Iris pigment epithelial cell (primary cell): ENCODE measurements at places on chromosomes 3 and 15.
A peak's percentile ranks its signal among the peaks of the same experiment; 100 is the strongest.

DNA sequence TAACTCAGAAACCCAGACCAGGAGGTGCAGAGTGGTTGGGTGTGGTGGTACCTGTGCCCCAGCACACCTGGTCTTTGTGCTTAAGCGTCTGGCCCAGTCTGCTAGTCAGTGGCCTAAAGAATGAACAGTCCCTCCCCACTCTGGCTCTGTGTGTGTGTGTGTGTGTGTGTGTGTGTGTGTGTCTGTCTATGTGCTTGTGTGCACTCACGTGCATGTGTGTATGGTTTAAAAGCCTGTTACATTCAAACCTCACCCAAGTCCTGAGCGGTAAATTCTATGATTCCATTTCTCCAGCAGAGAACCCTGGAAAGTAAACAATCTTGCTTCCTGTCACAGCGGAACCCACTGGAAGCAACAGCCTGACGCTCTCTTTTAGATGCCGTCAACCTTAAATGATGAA lies 34.2 kb downstream of the EDEM1 start:
- no peak for DNase-seq

- DNase-seq, result peak; percentile 15
Observed at GRCh38 chr3:9732080-9732739, 675 bp downstream of the BRPF1 start.

- no peak for DNase-seq
Observed at GRCh38 chr3:17340261-17340660, 402.2 kb downstream of the TBC1D5 start.

DNA sequence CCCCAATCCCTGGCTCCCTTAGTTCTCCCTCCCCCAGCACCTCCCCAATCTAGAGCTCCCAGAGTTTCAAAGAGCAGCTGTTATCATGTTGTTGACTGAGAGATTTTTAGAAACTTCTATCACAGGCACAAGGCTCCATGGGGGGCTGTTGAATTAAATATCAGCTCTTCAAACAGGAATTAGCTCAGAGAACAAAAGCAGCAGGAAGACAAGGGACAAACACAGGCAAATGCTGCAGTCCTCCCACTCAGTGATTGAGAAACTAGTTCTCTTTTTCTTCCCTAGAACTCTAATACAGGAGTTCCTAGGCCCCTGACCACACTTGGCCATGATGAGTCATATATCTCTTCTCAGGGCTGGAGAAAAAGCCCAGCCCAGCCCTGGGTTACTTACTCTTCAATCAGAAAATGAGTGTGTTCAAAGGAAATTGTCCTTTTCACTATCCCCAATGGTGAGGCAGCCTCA lies 262.1 kb downstream of the IGSF11 start:
- DNase-seq, result peak; percentile 14

- peak; percentile 30 for DNase-seq
Observed at GRCh38 chr3:166455744-166456143, 618.5 kb upstream of the BCHE start.

DNA sequence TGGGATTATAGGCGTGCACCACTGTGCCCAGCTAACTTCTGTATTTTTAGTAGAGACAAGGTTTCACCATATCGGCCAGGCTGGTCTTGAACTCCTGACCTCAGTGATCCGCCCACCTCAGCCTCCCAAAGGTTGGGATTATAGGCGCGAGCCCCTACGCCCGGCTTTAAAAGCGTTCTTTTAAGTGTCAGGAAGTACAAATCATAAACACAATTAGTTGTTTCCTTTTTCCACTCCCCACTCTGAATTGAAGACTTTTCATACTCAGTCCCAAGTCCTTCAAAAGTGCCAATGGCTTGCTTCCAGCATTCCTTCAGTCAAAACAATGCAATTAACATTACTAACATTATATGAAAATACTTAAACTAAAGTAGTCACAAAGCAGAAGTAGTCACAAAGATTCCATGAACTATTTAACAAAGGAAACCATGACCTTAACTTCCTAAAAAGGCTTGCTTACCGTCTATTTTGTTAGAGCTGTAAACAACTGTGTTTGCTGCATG lies 8.1 kb downstream of the WDR82 start:
- DNase-seq, result no peak

DNA sequence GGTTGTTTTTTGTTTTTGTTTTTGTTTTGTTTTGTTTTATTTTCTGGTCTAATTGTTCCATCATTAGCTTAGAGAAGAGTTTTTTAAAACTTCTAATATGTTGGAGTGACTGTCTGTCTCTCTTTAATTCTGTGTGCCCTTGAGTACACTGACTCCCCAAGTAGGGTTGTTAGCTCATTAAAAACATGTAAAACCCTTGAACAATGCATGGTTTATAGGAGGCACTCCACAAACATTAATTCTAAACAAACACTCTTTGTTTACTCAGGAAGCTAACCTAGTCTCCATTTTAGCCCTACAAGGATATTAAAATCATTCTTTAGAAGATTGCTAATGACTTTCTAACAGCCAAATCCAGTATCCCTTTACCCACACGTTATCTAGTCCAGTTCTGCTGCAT lies 100.5 kb downstream of the CGGBP1 start:
- DNase-seq, result no peak

- DNase-seq, result peak; percentile 52
Observed at GRCh38 chr15:60389261-60390077, 8.3 kb downstream of the ANXA2 start.

GRCh38 chr15:89836267-89837133 lies 21.8 kb upstream of the ANPEP start:
- DNase-seq, result peak; percentile 95

- DNase-seq, result no peak
Observed at GRCh38 chr3:49410066-49410845, 1.5 kb downstream of the RHOA start.

DNA sequence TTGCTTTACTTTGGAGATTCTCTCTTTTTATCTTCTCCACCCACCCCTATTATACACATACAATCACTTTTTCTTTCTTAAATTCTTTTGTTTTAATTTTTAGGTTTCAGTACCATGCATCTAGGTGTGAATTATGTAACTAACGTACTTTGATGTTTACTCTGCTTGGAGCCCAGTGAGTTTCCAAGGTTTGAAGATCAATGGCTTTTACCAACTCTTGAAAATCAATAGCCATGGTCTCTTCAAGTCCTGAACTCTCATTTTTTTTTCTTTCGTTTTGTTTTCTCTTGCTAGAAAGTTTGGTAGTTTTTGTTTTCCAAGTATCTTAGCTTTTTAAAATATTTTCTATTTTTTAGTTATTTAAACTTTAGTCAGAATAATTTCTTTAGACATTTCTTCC lies 417.2 kb downstream of the ZBBX start:
- no peak for DNase-seq

GRCh38 chr3:51622868-51623267 lies 48.2 kb upstream of the TEX264 start:
- DNase-seq, result peak; percentile 54

DNA sequence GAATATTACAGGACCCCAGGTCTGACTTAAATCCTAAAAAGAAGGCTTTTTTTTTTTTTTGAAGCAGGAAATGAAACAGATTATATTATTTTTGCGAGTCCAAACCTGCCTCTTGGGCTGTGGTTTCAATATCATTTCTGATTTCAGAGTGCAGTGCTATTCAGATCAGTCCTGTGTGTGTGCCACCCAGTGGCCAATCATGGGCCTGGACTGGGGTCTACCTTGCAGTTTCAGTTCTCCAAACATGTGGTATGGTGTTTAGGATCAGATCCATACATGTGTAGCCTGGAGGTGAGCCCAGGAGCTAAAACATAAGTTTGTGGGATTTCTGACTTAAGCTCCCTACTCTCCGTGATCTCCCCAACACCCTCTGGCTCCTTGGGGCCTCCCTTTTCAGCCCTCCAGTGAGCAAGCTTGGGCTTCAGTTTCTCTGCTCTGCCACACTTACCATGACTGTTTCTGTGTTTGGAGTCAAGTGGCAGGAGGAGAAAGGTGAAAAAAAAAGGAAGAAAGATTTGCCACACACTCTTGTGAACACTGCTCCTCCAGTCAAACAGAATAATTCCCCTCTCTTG lies 12.1 kb upstream of the THSD4 start:
- peak; percentile 77 for DNase-seq

DNA sequence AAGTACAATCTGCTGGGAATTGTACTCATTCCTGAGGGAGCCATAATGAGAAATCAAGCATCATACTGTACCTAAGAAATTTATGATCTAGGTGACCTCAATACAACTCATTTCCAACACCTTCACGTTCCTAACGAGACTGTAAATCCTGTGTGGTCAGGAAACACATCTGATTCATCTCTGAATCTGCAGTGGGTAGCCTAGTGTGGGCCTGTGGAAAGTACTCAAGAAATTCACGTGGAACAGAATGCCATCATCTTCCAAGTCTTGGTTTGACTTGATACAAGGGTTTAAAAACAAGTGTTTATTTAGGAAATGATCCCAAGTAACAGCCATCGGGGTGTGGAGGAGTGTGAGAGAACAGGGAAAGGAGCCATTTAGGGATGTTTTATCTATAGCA lies 568.9 kb downstream of the EDEM1 start:
- DNase-seq, result no peak

DNA sequence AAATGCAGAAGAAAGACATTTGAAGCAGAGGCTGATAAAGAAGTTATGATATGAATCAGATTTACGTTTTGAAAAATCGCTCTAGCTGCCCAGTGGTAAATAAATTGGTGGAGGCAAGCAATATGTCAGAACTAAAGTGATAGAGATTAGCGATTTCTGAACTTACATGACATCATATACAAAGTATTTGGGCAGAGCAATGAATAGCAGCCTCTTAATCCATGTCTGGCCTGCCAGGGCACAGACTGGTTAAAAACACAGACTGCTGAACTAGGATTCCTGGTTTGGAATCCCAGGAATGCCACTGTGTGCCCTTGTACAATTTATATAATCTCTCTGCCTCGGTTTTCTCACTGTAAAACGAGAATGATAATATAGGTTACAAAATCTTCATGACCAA lies 243.1 kb upstream of the SETMAR start:
- DNase-seq, result peak; percentile 44

DNA sequence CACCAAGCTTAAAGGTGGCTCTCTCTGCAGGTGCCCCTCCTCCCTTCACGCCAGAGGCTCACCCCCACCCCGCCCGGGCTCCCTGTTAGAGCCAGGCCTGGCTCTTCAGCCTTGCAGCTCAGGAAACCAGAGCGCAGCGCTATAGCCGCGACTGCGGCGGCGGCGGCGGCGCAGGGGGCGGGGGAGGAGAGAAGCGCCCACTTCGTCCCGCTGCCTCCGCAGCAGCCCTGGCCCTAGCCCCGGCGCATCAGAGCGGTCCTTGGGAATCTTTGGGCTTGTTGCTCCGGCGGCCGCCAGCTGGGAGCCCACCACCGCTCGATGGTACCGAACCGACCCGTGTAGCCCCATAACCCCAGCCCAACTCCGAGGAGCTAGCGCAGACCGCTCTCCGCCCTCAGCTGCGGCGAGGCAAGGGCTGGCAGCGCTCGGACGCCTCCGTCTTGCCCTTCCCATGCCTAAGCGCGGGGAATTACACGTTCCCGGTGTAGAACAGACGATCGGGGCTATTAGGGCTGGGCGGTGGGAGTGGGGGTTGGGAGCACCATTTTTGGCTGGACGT lies 1.2 kb downstream of the RASGRF1 start:
- no peak for DNase-seq

DNA sequence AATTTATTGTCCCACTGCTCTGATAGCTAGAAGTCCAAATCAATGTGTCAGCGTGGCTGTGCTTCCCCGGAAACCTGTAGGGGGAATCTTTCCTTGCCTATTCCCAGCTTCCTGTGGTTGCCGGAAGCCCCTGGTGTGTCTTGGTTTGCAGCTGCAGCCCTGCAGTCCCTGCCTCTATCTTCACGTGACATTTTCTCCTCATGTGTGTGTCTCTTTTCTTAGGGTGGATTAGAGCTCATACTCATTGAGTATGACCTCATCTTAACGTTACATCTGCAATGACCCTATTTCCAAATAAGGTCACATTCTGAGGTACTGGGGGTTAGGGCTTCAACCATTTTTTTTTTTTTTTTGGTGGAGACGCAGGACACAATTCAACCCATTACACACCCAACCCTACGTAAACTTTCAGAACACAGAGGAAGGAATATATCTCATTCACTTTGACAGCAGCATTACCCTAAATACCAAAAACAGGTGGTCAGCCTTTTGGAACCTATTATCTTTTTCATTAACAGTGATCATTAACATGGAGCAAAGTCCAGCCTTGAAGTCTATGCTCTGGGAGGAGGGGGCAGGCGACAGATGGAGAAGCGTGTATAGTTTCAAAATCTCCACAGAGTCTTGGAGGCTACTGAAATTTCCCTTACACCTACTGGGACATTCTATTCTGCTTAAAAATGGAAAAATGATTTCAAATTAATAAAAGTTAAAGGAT lies 88.6 kb downstream of the RYK start:
- no peak for DNase-seq

DNA sequence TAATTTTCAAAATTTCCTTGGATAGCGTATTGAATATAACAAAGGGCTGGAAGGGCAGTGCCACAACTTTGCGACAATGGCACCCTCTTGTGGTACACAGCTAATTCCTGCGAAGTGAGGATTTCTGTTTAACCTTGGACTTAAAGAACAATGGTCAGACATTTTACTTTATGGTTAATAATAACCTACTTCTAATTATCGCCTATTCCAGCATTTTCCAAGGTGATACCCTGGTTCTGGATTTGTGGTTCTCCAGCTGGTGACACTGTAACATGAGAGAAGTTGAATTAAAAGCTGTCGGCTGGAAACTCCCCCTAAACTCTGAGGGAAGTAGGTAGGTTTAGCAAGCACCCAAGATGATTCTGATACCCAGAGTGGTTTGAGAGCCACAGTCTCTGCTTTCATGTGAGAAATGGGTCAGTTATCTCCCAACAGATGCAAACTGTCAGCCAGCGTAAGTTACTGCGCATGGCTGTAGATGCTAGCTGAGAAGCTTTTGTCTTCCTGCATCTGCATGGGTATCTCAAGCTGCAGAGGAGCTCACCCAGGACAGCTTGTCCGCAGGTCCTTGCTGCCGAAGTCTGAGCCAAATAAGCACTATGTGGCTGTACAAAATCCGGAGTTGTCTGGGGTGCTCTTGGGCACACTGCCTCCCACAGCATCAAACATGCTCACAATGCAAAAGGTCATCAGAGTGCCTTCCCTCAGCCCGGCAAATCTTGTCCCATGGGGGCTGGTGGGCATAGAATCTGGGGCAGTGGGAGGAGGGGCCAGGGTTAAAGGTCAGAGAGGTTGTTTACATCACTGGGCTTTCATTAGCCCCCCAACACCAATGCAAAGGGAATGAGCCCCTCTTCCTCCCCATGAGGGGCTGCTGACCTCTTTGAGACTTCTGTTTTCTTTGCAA lies 6.6 kb upstream of the CHSY1 start:
- peak; percentile 76 for DNase-seq

- DNase-seq, result no peak
Observed at GRCh38 chr3:184712248-184713039, 580 bp upstream of the MAGEF1 start.

GRCh38 chr3:197926418-197926817 lies 23.6 kb upstream of the RPL35A start:
- no peak for DNase-seq

DNA sequence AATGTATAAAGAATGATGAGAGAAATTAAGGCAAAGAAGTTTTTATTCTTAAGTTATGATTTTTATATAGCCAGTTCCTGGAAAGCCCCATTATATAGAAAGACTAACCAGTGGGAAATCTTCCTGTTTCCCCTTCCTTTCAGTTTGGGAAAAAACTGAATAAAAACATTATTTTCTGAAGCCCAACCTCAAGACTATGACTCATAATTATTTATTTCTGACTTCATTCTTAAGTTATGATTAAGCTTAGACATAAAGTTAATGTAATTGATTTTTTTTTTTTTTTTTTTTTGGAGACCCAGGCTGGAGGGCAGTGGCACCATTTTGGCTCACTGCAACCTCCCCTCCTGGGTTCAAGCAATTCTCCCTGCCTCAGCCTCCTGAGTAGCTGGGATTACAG lies 55.8 kb downstream of the TRPC1 start:
- peak; percentile 30 for DNase-seq
